ENCODE measurements at places on chromosomes 1 and 21.

DNA sequence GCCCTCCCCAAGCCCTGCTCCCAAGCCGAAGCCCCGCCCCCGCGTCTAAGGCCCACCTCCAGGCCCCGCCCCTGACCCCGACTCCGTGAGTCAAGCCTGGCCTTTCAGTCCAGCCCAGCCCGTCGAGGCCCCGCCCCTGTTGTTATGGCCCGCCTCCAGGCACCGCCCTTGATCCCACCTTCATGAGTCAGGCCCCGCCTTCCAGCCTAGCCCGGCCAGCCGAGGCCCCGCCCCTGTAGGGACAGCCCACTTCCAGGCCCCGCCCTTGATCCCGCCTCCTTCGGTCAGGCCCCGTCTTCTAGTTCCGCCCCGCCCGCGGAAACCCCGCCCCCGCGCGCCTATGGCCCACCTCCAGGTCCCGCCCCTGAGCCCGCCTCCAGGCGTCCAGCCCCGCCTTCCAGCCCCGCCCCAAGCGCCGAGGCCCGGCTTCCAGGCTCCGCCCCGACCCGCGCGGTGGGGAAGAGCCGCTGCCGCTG is 247 bp upstream of the DOP1B start:
- peak; percentile 92 for DNase-seq

GRCh38 chr21:42513985-42514882 is 582 bp downstream of the SLC37A1 start:
- DNase-seq: no peak

DNA sequence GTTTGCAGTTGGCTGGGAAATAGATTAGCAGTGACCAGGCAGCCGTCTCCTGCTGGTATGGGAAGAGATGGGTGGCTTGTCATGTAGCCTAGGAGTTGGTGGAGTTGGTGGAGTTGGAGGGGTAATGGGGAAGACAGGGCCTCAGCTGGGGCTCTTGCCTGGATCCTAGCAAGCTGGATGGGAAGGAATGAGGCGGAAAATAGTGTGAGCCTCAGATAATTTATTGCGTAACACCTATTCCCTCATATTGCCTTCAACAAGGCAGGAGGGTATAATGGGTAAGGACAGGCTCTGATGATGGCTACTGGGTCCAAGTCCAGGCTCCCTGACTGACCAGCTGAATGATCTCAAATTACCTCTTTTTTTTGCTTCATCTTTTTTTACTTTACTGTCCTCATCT is 12.6 kb downstream of the MAP7D1 start:
- DNase-seq: no peak

- no peak for DNase-seq
These were observed 15.7 kb downstream of the LSS start for GRCh38 chr21:46212721-46213484.

DNA sequence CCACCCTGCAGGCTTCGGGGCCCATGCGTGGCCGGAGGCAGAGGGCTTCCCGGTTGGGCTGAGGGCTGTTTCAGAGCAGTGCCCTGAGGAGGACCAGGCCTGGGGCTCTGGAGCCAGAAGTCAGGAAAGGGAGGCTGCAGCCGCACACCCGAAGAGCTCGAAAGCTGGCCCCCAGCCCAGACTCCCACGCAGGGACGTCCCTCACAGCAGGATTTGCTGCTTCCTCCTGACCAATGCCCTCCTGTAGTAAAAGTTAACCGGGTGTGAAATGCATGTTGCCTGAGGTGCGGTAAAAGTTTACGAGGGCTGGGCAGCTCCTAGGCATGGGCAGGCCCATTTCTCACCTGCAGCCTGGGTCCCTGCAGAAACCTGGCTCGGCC is 101.5 kb upstream of the ARHGEF16 start:
- DNase-seq: no peak

- no peak for DNase-seq
These were observed 28.7 kb downstream of the SYNJ1 start for GRCh38 chr21:32698971-32699693.

Measured in SW 1271 (cell line).